Type B pancreatic cell (in vitro differentiated cells): ENCODE measurements at places on chromosomes 3 and 15. TPM values are rescaled to one million over a fixed set of nuclear protein-coding genes. Genes with fewer than 3 reads are reported as not detected.

Gene SLC27A2
- 5.9 and 12.0 TPM in 2 replicates for total RNA-seq

Gene GRM2
- total RNA-seq: 0.29 and 0.58 TPM in 2 replicates

Gene EPHB3
- 57.7 and 65.0 TPM in 2 replicates for total RNA-seq

Gene GP5
- total RNA-seq: 0.10 TPM in 1 of 2 replicates, not detected in the other

Gene SNRK
- total RNA-seq: 17.6 and 23.6 TPM in 2 replicates

Gene ITGB5
- total RNA-seq: 46.0 and 70.7 TPM in 2 replicates

GRCh38 chr3:184134746-184135148 is 411 bp upstream of the EIF2B5 start:
- DNase-seq: no peak

DNA sequence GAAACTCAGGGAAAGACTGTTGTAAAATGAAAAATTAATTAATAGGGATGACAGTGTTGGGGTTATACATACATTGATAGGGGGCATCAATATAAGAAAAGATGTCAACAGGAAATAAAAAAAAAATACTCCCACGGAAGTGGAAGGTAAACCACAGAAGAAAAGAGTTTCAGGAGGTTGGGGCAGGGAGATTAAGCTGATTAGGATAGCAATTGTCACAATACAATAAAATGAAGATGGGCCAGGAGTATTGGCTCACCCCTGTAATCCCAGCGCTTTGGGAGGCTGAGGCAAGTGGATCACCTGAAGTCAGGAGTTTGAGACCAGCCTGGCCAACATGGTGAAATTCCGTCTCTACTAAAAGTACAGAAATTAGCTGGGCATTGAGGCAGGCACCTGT is 536.1 kb downstream of the AGBL1 start:
- no peak for DNase-seq

DNA sequence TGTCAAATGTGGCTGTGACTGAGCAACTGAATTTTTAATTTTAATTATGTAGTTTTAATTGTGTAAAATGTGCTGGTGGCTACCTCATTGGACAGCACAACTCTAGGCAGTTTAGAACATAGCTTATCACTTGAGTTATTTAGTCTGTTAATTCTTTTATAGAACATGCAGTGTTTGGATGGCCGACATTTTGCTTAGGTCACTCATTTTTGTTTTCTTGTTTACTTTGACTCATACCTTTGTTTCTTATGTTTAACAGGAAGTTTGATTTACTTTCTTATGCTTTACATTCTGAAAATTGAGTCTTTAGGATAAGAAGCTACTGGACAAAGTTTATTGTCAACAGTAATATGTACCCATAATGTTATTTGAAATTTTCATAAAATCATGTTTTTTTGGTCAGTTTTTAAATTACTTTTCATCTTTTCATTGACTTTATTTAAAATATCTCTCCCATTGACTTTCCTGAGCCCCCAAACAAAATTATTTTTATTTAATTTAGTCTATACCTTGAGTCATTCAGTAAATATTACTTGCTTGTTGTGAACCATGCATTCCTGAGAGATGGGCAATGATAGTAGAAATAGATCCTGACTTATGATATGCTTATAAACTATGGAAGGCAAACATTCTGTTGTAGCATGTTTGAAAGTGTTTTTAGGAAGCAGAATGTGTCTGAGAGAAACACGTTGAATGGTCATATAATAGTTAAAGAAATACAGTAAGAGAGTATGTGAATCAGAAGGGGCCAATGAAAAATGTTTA is 60.6 kb downstream of the TCF12 start:
- DNase-seq: no peak

DNA sequence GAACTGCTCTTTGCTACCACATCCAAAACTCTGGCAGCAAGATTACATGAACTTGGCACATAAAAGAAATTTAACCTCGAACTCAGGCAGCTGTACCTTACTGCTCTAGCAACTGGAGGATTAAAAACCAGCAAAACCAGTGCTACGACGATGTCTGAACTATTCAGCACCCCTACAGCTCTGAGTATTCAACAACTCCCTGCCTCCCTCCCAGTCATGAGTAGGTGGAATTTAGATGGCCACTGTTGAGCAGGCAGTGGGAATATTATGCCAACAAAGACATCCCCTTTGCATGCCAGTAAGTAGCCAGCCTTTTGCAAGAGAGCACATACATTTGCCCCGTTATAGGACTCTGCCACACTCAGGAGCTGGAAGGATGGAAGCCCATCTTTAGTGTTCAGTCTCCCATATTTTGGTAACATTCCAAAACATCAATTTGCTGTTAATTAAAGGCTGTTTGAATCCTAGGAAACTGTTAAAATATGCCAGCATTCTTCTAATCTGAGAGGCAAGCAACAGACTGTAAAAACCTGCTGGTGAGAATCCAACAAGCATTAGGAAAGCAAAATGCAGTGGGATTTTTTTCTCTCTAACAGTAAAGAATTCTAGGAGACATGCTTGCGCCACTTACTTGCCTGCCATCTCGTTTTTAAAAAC is 85.4 kb downstream of the ZNF385D start:
- DNase-seq: no peak

DNA sequence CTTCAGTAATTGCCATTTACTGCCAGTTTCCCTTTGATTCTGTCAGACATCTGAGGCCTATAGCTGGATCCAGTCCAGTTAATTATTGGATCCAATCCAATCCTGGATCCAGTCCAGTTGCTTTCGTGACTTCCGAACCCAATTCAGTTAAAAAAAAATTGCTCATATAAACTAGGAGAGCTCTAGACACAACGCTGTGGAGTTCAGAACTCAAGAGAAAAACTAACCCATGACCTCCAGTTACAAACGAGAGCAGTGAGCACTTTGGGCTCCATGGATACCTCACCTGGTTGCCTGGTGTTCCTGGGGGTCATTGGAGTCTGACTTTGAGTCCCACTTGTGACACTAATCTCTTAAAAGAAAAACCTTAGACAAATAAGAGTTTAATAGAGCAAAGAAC is 269.8 kb downstream of the THSD4 start:
- DNase-seq: no peak

DNA sequence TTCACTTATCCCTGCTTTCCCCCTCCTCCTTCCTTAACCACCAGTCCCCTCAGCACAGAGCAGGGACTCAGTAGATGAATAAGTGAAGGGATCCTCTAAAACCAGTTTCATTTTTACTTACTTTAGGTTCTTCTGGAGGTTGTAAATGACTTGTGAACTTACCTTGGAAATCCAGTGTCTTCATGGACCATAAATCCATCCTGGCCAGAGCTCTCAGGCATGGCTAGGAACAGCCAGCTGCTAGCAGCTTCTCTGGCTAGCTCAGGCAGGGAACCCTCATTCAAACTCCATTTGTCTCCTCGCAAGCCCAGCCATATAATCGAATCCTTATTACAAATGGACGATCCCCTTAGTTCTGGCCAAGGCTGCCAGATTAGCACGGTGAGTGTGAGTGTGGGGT is 78.5 kb downstream of the LRTM1 start:
- no peak for DNase-seq

GRCh38 chr3:70737666-70738290 is 425.3 kb upstream of the MDFIC2 start:
- no peak for DNase-seq

- DNase-seq: no peak
Measured at GRCh38 chr3:120180731-120181412, 86.6 kb upstream of the GSK3B start.

DNA sequence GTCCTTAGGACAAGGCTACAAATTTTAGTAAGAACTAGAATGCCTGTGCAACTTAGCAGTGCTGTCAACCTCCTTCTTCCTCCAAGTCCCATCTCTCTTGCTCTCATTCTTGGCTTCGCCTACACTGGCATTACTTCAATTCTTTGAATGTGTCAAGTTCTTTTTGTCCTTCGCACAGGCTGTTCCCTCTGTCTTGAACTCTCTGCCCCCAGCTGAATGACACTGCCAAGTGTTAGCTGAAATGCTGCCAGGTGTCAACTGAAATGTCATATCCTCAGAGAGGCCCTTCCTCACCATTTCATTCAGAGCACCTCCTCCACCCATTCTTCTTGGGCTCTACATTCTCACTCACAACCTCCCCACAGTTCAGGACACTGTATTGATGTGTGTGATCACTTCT is 48.8 kb upstream of the PSMD6 start:
- DNase-seq: no peak

GRCh38 chr3:4322635-4323034 is 19.5 kb downstream of the SETMAR start:
- no peak for DNase-seq

- DNase-seq: no peak
Measured at GRCh38 chr3:39150148-39150802, 3.1 kb downstream of the CSRNP1 start.

GRCh38 chr3:129892857-129893580 is 492 bp downstream of the TMCC1 start:
- peak; percentile 81 for DNase-seq

- no peak for DNase-seq
Measured at GRCh38 chr3:110624576-110624975, 447.0 kb upstream of the NECTIN3 start.
